ENCODE measurements at places on chromosomes 3 and 15.

GRCh38 chr3:98148751-98149150, 1.5 kb downstream of the OR5H14 start:
- no peak for DNase-seq

DNA sequence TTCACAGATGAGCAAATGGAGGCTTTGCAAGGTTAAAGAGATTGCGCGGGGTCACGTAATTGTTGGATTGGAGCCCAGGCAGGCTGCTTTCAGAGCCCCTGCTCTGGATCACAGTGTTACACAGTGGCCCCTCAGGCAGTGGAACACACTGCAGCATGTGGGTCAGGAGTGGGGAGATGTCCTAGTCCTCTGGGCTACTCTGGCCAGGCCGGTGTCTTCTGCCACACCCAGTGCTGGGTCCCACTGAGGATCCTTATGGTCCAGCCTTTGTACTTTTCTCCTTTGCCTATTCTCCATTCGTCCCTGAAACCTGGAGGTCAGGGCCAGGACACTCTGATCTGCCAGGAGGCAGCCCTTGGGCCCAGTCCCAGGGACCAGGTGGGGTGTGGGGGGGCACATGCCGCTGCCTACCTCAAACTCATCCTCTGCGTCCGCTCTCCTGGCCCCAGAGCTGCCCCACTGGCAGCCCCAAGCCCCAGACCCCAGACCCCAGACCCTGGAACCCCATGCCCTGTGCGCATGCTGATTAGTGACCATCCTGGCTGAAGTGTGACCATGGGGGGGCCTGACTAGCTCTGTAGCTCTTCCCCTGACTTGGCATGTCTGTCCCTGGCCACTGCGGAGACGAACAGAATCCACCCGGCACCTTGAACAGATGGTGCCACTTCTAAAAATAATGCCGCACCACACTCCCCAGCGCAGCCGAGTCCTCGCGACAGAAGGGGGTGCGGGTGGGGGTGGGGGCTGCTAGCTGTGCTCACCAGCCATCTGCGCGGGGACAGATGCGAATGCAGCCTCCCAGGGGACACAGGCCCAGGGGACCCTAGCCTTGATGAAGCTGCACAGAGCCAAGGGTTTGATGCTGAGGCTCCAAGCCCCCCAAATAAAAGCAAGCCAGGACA, 41.6 kb downstream of the ATP2B2 start:
- no peak for DNase-seq

GRCh38 chr3:156535162-156535627, 19.7 kb downstream of the SSR3 start:
- DNase-seq, result no peak

DNA sequence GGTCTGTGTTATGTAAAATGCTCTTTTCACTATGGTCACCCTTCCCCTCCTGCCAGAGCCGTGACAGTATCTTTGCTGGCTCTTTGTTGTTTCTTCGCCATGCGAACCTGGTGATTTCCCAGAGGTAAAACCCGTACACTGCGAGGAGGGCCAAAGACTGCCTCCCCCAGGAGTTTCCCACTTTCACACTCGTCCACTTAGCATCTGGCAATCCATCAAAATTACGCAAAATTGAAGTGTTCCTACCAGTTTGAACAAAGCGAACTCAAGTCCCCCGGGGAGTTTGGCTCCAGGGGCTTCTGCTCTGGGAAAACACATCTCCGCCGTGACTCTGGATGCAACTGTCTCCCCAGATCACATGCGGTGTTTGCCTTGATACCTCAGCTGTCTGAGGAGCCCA, 239.9 kb downstream of the FAM43A start:
- DNase-seq, result no peak

DNA sequence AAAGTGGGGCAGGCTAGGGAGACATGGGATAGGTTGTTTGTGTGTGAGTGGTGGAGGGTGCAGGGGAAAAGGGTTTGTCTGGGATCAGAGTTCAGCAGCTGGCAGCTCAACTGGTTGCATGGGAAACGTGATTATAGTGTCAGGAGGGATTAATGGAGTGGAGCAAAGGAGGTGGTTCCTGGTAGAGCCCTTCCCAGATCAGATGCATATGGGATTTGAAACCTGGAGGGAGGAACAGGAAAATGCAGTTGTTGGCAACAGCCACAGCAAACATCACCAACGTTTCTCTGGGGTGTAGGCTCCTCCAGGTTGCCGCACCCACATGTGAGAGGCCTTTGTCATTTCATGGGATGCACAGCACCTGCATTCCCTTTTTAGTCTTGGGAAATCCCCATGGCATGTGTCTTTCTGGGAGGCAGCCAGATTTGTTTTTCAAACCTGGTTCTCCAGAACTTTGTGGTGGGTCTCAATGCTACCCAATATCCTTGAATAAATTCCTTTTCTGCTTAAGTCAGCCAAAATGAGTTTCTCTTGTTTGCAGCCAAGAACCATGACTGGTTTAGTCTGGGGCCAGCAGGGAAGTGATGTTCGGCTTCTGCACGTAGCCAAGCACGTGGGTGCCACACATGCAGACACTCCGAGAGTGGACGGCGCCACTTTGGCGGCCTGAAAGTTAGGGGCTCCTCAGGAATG, 61.3 kb downstream of the BDH1 start:
- DNase-seq, result no peak

- DNase-seq, result no peak
These were observed 92.9 kb downstream of the NCEH1 start for GRCh38 chr3:172617976-172618375.

- no peak for DNase-seq
These were observed 238.5 kb upstream of the ZNF385D start for GRCh38 chr3:21989341-21990042.

DNA sequence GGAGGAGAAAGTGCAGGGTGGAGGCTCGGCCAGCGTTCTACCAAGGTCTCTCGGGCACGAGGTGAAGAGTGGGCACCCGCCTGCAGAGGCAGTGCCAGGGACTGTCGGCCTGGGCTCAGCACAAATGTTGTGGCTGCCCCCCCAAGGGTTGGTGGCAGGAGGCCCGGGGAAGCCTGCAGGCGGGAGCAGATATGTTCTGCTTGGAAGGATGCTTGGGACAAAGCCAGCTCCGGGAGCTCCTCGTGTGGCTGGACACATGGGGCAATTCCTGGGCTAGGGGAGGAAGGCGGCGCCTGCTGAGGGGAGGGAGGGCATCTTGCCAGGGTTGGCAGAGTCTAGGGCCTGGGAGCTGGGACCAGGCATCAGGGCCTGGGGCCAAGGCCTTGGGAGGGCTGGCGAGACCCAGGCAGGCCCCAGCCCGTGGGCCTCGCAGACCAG, 30.4 kb upstream of the FBLN2 start:
- DNase-seq, result no peak

GRCh38 chr3:148175214-148175613, 522.5 kb upstream of the AGTR1 start:
- DNase-seq, result no peak

DNA sequence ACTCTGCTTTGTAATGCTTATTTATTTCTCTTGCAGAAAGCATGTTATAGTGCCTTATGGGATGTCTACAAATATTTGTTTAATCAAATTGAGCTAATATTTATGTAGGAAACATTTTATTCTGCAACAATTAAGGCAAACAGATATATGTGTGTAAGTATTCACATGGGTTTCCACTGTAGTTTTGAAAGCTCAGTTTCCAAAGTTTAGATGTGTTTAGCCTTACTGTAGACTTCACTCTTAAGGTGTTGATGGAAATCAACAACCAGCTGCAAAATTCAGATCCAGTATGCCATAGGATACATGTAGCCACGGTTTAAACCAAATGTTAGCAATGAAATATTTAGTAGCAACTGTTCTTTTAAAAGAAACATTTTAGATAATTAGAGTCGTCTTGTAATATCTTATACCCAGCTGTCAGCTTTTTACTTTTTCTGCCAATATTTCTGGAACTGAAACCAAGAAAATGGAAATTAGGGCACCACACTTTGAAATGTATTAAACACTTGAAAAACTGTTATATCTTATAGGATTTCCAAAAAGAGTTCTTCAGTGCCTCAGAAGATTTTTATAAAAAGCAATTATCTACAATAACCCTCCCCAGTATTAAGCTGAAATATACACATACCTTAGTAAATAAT, 18.5 kb downstream of the PIK3CA start:
- DNase-seq, result no peak

DNA sequence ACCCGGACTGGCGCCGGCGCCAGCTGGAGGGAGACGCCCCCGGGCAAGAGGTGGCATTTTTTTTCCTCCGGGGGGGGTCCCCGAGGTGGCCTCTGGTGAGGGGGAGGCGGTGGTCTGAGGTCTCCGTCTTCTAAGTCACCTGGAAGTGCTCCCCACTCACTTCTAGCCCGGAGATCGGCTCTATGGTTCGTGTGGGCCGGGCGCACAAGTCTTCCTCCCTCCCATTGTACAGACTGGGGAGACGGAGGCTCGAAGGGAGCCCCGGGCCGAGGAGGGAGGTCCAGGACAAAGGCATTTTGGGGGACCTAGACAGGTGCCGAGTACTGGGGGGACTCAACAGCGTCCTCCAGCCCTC, 4.4 kb downstream of the GATA2 start:
- no peak for DNase-seq

GRCh38 chr15:101048176-101048575, 129.0 kb downstream of the LRRK1 start:
- no peak for DNase-seq

GRCh38 chr3:69011096-69011730, 2.3 kb downstream of the EOGT start:
- DNase-seq, result no peak

GRCh38 chr15:55741833-55742497, 987 bp downstream of the PRTG start:
- no peak for DNase-seq

DNA sequence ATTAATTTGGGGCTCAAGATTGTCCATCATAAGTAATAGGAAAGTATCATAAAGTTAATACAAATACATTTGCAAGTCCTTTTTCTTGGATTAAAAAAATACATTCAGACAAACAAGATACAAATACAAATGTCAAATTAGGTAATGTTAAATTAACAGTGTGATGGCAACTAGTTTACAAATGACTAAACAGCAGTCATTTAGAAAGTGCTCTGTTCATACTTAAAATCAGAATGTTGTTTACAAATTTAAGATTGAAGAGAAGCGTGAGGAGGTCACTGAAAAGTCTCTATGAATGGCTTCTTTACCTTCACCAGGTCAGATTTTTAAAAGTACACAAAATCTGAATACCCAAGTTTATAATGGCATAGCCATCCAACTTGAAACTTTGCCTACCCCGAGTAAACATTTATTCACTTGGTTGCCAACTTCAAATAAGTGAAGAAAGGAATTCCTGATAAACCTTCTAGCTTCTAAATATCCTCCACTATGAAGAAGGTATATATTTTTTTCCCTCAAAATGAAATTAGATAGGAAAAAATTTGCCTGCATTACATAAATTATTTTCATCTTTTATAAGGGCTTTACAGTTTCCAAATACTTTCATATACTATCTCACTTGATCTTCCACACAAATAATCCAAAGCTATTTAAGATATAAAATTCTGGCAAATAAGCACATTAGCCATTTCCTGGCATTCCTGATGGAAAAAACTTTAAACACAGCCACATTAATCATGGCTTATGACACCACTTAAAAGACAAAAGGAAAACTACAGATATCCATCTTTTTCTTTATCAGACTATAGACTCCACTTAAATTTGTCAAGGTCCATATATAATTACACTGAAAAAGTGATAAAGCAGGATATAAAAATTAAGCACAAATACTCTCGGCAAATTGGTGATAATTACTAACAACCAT, 11.5 kb upstream of the NEK10 start:
- DNase-seq, result no peak

- DNase-seq, result no peak
These were observed 165.8 kb upstream of the SLC2A2 start for GRCh38 chr3:171192176-171192854.

DNA sequence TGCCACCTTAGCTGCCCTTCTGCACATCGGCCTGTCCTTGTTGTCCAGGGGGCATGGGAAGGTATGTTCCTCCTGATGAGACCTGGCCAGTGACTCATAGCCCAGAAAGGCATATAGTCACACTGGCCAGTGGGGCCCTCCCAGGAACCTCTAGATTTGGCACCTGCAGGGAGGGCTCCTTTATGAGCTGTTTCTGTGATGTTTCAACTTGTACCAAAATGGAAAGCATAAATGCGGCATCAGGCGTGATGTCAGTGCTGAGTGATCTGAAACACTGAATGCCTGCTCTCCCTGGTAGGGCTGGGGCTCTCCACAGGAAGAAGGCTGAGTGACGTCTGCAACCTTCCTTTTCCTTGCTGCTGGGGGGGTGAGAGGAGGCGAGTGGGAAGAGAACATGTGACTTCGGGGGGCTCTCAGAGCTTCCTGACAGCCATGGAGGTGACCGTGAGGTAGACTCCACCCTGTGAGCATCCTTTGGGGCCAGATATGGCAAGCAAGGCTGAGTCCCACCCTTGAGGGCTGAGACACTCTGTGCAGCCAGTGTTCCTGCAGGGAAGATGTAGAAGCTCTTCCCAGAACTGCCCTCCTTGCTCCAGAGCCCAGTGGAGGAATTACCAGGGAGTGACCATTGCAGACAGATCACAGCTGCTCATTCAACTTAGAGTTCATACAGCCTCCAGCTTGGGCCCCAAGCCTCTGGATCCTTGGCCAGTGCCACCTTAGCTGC, 37.1 kb upstream of the APEH start:
- no peak for DNase-seq

DNA sequence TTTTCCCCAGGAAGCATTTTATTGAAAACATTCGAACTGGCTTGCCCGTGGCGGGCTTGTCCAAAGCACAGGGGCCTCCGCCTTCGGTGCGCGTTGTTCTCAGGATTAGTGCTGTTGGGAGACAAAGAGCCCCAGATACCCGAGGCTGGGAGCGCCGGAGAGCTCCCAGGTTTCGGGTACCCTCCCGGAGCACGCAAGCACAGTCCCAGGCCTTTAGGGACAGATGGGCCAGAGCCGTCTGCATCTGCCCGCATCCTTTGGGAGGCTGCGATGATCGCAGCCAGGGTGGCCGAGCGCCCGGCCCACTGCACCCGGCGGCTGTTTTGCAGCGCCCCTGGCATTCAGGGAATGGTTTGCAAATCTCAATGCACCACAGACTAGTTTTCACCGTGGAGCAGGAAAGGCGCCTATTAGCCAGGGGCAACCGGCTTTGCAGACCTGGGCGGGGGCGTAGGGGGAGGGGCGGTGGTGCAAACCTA, 5.0 kb upstream of the FEZF2 start:
- DNase-seq, result no peak

DNA sequence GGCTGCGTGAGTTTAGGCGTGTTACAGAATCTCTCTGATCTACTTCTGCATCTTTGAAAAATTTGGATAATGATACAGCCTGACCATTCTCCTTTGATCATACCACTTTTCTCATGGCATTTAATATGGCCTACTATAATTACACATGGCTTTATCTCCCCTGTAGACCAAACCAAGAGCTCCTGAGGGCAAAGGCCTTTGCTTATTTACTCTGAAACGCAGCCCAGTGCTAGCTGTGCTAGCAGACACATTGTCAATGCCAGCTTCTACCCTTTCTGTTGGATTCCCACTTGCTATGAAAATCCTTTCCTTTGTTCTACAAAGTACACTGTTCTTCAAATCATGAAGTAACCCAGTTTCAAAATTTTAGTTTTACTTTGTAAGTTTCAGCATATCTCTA, 16.5 kb upstream of the VGLL4 start:
- DNase-seq, result no peak

GRCh38 chr15:91911844-91912243, 58.3 kb downstream of the SLCO3A1 start:
- DNase-seq, result no peak

Data from activated CD4-positive, alpha-beta T cell treated with anti-CD3 and anti-CD28 coated beads for 4 hours (primary cell).